Muscle of arm (tissue), 14 donors: ENCODE measurements at places on chromosomes 3 and 15. TPM values are rescaled to one million over a fixed set of nuclear protein-coding genes. Genes with fewer than 3 reads are reported as not detected.

The MLF1 gene
- polyA plus RNA-seq, result 64.2 TPM

The SLC12A8 gene
- 1.6 TPM for polyA plus RNA-seq

DNA sequence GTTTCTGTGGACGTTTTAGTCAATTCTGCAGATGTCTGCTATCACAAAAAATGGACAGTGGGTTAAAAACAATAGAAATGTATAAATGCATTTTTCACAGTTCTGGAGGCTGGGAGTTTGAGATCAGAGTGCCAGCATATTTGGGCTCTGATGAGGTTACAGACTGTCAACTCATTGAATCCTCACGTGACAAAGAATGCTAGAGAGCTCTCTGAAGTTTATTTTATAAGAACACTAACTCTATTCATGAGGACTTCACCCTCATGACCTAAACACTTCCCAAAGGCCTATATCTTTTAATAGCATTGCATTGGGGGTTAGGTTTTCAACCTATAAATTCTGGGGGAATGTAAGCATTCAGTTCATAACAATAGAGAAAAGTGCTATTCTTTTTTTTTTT, 182.6 kb upstream of the SLITRK3 start:
- no peak for DNase-seq

DNA sequence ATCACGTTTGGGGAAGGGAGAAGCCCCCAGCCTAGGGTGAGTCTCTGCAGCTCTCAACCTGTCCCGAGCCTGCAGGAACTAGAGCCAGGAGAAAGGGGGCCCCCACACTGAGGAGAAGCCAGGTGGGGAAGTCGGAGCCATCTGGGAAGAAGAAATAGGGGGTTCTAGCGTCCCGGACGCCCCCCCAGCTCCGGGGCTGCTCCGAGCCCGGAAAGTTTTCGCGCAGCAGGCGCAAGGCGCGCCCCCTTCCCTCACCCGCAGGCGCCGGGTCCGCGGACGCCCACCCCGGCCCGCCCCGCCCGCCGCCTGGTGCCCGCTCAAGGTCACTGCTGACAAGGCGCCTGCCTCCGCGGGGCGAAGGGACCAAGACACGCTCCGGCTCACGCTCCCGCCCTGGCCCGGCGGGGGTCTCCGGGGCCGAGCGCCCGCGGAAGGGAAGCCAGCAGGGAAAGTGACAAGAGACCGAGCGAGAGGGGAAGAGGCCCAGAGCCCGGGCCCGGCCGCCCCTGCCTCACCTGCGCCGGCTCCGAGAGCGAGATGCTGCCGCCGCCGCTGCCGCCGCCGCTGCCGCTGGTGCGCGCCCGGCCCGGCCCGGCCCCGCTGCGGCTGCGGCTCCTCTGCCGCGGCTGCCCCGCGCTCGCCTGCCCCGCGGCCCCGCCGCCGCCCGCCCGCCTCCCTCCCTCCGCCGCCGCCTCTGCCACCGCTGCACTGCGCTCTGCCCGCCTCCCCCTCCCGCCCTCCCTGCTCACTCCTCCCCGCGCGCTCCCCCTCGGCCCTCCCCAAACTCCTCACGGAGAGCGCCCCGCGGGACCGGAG, 108.4 kb upstream of the SLC6A11 start:
- no peak for DNase-seq

GRCh38 chr3:177320765-177321247, 123.5 kb upstream of the TBL1XR1 start:
- no peak for DNase-seq

DNA sequence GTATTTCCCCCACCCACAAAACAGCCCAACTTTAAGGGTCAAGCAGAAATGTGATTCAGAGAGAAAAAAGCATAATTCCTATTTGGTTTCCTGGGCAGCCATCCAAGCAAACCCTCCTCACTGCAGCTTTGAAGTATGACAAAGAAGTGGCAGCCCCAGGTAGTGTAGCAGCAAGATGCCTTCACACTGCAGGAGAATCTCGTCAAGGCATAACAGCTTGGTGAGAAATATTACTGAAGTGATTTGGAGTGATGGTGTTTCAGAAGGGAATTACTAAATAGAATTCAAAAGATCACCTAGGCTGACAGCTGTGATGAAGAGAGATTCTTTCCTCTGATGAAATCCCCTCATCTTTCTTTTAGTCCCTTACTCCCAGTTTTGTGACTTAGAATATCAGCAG, 173.9 kb downstream of the PYDC2 start:
- DNase-seq, result no peak
